ENCODE measurements at places on chromosomes 3 and 15. TPM values are rescaled to one million over a fixed set of nuclear protein-coding genes. Genes with fewer than 3 reads are reported as not detected.

The IP6K2 gene
- 117 TPM for total RNA-seq

The TMEM158 gene
- 1.9 TPM for total RNA-seq

GRCh38 chr15:61081027-61081322 lies 148.1 kb downstream of the RORA start:
- no peak for DNase-seq

GRCh38 chr3:88632226-88632625 lies 475.2 kb upstream of the EPHA3 start:
- DNase-seq = peak; percentile 34

- DNase-seq = peak; percentile 24
These were observed 74.7 kb upstream of the SH3GL3 start for GRCh38 chr15:83372434-83372891.

DNA sequence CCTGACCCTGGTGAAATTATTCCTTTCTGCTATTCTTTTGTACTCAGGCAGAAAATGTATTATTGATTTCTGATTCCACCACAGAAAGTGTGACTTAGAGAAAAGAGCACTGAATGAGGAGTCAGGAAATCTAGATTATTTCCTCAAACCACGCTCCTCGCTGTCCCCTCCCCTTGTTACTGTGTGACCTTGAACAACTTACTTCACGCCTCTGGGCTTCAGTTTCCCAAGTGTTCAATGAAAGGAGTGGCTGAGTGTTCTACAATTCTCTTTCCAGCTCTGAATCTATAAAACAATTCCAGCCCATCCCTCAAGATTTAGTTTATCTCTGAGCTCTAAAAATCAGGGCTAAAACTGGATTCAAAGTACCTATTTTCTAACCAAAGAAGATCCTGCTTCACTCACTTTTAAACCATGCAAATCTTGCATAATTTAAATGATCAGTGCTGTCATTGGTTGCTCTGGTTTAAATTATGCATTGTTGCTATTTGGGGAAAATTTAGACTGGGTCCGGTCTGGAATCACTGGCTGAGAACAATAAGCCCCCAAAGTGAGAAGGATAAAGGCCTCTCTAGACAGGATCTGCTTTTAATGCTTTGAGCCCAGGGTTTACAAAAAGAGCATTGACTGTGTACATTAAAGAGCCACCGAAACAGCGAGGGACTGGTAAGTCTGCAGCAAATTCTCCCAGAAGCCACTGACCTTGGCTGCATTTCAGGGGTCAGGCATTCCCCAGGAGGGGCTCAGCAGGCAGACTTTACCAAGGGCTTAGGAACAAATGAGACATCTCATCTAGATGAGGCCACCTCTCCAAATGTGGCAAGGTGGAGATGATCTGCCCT lies 3.2 kb downstream of the TNIK start:
- no peak for DNase-seq

DNA sequence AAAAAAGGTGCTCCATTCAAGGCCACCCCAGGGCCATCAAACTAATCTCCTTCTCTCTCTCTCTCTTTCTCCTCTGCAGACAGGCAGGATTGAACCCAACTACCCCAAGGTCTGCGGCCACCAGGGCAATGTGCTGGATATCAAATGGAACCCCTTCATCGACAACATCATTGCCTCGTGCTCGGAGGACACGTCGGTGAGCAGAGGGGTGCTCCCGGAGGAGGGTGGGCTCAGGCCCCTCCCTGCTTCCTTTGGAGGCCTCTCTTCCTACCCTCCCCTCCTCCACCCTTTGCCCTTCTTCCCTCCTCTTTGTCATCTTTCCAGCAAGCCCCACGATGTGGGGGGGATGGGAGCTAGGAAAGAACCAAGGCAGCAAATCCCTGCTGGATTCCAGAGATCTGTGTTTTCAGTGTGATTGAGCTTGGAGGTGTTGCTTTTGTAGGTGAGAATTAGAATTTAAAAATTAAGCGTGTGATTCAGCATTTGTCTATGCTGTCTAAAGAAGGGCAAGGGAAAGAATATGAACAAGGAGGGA lies 116.3 kb downstream of the CORO2B start:
- no peak for DNase-seq
